ENCODE measurements at places on chromosomes 13 and 19.

GRCh38 chr19:16584248-16585093 is 12.3 kb upstream of the SLC35E1 start:
- peak; percentile 67 for DNase-seq

DNA sequence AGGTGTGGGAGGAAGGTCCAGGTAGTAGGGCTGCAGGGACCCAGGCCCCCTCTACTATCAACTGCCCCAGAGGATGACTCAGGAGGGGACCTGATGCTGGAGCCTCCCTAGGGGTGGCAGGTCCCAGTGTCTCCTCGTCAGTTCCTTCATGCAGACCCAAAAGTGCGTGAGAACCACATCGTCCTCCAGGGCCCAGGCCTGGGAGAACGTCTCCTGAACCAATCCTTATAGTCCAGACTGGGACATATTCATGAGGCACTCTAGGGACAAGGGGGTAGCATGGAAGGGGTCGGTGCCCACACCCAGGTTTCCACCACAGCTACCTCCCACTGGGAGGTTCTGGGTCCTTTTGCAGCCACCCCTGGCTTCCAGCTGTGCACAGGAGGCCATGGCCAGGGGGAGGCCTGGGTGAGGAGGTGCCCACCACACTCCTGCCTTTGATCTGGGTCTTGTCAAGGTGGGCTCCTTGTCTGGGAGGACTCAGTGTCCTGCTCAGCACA is 38.0 kb upstream of the TPM4 start:
- peak; percentile 29 for DNase-seq

DNA sequence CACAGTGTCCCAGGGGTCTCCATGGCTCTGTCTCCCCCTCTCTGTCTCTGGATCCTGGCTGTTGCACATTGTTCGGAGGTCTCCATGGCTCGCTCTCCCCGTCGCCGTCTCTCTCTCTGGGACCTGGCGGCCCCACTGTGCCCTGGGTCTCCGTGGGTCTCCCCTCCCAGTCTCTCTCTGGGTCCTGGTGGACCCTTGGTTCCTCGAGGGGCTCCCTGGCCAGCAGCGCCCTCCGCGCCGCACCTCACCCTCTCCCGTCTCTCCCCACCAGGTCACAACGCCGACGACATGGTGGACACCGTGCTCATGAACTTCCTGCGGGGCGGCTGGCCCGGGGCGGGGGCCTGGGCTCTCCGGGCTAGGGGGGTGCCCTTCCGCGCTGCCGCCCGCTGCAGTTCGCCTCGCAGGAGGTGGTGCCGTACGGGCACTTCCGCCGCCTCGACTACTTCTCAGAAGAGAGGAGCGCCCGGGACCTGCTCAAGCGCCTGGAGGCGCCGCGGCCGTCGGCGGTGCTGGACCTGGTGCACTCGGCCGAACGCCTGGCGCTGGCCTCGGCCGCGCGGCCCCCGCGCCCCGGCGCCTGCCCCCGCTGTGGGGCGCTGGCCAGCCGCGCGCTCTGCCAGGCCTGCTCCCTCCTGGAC is 29.1 kb downstream of the SIGLEC5 start:
- DNase-seq = no peak

DNA sequence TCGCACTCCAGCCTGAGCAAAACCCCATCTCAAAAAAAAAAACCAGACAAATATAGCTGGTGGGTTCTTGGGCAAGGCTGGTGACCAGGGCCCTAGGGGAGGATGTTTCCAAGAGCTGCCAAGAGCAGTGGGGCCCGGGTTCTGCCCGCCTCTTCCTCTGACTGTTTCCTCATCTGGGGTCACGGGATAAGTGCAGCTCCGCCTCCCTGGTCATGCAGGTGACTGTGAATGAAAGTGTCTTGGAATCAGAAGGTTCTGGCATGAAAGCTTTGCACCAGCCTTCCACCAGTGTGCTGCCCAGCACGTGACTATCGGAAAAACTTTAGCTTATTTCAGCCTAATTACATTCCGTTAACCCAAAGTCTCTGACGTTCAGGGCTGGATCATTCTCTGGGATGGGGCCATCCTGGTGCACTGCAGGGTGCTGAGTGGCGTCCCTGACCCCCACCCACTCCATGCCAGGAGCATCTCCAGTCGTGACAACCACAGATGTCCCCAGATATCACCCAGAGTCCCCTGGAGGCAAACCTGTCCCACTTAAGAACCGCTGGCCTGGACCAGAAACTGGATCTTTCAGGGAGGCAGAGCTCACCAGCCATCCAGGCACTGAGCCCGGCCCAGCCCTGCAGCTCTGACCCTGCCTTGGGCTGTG is 85.6 kb downstream of the GNG7 start:
- DNase-seq = no peak

GRCh38 chr19:23762884-23763711 is 4.4 kb upstream of the ZNF681 start:
- DNase-seq = peak; percentile 91

DNA sequence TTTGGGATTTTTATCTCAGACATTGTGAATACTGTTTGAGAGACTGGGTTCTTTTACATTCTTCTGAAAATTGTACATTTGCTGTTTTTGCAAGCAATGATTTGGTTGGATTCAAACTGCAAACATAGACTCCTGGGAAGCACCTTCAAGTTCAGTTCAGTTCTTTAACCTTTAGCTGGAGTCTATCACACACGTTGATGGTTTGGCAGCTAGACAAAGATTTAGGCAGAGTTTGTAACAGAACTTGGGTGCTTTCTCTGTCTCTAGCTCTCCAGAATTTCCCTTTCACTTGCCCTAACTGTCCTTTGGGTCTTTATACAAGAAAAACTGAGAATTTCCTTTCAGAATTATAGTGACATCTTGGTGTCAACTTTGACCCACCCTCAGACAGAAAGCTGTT is 556.6 kb downstream of the DIAPH3 start:
- no peak for DNase-seq

DNA sequence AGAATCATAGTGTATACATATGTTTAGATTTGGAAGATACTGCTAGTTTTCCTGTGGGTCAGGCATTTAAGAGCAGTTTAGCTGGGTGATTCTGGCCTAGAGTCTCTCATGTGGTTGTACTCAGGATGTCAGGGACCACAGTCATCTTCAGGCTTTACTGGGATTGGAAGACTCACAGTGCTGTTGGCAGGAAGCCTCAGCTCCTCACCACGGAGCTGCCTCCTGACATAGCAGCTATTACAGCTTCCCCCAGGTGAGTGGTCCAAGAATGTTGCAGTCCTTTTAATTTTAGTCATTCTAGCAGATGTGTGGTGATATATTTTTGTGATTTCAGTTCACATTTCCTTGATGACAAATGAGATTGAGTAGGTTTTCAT is 16.9 kb upstream of the GPR18 start:
- DNase-seq = no peak

- DNase-seq = no peak
Observed at GRCh38 chr13:40149611-40150274, 494.3 kb downstream of the COG6 start.

- no peak for DNase-seq
Observed at GRCh38 chr19:30391554-30392551, 19.7 kb downstream of the ZNF536 start.

DNA sequence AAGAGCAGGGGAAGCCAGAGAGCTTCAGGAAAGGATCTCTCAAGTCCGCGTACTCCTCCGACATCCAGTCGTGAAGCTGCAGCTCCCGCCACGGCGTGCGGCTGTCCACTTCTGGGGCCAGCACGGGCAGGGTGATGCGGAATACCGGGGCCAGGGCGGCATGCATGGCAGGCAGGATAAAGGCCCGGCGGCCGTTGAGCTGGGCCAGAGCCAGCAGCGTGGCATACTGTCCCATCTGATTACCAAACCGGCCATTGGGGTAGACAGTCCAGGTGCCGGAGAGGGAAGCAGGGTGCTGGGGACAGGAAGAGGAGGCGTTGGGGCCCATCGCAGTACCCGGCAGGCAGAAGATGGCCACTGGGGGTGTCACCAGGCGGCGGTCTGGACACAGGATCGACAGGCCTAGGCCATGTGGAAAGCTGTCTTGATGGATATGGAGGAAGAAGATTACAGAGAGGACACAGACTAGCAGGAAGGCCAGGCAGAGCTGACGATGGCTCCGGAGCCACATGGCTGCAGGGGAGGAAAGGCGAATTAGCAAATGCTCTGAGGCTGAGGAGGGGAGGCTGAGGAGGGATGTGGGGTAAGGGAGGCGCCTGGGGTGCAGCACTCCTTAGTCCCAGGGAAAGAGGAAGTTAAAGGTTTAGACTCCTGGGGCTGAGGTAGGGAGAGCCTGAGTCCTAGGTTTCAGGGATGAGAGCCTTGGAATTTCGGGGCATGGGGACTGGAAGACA is 1.5 kb downstream of the FUT1 start:
- DNase-seq = no peak

GRCh38 chr19:1250437-1251260 is 2.3 kb downstream of the MIDN start:
- no peak for DNase-seq

DNA sequence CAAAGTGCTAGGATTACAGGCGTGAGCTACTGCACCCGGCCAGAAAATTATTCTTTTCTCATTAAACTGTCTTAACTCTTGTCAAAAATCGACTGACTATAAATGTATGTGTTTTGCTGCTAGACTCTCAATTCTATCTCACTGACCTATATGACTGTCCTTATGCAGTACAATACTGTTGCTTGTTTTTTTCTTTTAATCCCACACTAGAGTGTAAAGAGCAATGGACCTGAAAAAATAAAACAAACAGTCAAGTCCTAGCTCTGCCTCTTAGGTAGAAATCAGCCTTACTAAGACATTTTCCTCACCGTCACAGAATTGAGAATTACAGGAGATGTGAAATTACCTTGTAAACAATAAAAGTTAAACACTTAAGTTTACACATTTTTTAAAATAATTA is 35.1 kb downstream of the INTS6 start:
- DNase-seq = no peak

DNA sequence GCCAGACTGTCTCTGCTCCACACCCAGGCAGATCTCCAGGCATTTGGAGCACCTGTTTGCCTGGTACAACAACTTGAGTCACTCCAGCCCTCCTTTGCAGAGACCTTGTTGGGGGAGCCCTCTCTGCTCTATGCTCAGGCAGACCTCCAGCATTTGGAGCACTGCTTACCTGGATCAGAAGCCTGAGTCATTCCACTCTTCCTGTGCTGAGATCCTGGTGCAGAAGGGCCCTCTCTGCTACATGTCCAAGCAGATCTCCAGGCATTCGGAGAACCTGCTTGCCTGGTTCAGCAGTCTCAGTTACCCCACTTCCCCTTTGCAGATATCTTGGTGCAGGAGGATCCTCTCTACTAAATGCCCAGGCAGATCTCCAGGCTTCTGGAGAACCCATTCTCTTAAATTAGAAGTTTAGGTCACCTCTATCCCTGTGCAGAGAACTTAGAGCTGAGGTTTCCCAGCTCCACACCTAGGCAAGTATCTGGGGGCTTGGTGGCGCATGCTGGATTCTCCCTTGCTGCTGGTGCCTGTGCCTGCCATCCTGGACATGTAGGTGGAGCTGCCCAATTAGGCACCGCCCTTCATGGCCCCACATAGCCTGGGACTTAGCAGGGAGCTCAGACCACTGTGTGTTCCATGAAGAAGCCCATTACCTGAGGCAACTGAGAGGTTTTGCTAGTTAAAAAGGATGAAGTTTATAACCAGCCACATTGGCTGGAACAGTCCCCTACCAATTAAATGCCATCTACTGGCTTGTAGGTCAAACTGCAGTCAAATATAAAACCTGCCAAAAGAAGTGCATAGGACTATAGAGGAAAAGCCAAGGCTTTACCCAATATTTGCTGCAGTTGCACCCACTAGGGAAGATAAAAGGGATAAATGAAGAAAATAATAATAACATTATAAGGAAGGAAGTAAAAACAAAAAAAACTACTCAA is 97.6 kb upstream of the SLITRK6 start:
- DNase-seq = no peak

DNA sequence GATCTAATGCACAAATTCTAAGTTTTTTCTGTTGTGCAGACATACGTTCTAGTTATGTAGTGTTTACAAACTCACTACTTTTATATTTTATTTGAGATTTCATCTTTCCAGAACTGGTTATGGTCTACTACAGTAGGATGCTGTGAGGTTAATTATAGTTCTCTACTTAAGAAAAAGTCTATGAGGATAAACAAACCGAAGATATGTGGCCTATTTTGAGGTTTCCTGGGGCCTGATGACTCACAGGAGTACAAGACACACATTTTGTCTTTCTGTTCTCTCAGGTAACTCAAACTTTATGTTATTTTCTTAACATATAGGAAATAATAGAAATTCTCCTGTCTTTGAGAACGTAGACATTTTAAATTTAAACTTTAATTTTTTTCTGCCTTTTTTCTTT is 45.1 kb downstream of the PCDH20 start:
- DNase-seq = no peak

GRCh38 chr19:10551698-10552301 is 8.1 kb downstream of the ATG4D start:
- no peak for DNase-seq

GRCh38 chr13:52319876-52320275 is 86.1 kb downstream of the THSD1 start:
- DNase-seq = no peak

GRCh38 chr19:34573226-34573864 is 91.8 kb downstream of the WTIP start:
- no peak for DNase-seq

GRCh38 chr19:40190891-40191835 is at the start of gene MAP3K10:
Gene MAP3K10 (plus strand): TSS chr19:40191426. CDS start chr19:40192032, 606 bp downstream.
- peak; percentile 81 for DNase-seq

GRCh38 chr19:28685802-28686201 is 527.1 kb downstream of the UQCRFS1 start:
- DNase-seq = no peak

DNA sequence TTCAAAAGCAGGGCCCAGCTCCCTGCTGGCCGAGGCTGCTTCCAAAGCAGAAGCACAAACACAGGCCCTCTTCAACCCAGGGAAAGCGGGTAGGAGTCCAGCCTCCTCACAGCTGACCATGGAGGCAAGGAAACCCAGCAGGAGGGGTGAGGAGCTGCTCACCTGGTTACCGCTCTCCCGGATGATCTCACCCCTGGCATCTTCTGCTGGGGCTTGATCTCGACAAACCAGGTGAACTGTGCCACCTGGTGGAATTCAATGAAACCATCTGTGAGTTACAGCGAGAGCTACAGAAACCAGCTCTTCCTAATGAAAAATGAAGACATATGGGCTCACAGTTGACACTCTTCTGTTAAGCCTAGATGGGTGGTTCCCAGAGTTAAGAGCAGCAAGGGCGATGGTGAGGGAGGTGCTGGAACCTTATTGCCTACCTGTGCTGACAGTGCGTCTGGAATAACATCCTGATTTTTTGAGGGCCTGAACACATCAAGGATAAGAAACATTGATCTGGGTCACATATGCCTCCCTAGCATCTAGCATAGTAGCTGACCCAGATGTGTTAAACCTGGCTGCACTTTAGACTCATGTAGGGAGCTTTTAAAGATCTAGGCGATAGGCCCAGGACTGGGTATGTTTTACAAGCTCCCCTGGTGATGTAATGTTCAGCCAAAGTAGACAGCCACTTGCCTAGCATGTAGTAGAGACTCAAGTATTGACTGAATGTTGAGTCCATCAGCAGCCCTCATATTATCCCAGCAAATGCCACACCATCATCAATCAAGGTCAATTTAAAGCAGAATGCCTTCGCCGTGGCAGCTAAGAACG is 6.1 kb downstream of the DHRS12 start:
- DNase-seq = no peak

DNA sequence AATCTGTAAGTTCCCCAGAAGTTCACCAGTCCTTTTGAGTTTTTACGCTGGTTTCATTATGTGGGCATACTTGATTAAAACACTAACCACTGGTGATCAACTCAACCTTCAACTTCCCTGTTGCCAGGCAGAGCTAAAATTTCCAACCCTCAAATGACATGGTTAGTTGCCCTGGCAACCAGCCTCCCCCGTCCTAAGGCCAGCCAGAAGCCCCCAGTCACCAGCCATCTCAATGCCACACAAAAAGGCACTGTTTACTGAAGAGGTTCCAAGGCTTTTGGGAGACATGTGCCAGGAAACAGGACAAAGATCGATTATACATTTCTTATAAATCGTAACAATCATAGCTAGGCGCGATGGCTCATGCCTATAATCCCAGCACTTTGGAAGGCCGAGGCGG is 1.6 kb downstream of the ZNF649 start:
- DNase-seq = peak; percentile 49
